H1 (cell line): ENCODE measurements at places on chromosomes 12 and 14.
A peak's percentile ranks its signal among the peaks of the same experiment; 100 is the strongest.

- DNase-seq: peak; percentile 44
Measured at GRCh38 chr12:56157201-56158028, 744 bp upstream of the MYL6 start.

- DNase-seq: no peak
Measured at GRCh38 chr12:96361074-96361473, 39.2 kb downstream of the CDK17 start.

DNA sequence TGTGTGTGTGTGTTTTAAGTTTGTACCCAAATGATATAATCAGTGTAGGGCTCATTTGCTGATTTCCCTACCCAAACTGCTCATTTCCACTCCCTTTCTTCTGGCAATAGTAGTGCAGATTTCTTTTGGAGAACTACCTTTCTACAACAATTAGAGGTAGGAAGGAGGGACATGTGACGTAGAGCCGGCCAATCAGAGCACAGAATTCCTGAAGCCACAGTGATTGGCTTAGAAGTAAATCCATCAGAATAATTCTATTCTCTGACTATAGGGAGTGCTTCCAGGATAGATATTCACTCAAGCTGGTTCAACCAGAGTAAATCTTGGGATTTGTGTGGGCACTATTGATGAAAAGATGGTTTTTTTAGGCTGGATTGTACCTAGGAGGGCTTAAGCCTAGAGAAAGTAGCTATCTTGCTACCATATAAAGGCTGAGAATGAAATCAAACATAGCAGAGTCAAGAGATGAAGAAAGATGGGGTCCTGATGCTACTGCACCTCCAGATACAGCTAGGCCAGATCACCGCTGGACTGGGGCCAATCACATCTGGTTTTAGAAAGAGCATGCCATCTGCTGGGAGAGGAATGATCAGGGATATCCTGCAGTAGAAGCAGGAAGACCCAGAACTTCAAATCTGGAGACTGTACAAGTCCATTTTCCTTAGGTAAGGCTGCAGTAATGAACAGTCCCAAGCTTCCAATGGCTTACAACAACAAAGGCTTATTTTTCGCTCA, 54.1 kb upstream of the NUAK1 start:
- DNase-seq: no peak

DNA sequence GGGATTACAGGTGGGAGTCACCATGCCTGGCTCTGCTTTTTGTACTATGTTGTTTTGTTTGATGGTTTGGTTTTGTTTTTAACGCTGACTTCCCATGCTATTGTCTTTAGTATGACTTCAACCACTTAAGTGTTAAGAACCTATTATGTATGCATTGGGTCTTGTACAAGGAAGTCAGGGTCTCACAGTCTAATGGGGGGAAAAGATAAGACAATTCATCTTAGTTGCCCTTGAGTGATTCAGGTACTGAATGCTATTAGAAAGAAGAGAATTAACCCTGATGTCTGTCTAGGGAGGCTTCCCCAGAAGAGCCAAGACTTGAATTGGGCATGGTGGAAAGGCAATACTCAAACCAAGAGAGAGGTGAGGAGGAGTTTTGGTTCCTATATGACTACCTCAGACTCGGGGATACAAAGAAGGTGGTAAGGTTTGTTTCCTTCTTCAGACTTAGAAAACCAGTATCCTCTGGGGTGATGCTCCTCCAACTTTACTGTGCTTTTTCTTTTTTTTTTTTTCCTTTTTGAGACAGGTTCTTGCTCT, 64.6 kb downstream of the SUSD6 start:
- DNase-seq: no peak
